Stimulated activated CD8-positive, alpha-beta memory T cell treated with anti-CD3 and anti-CD28 coated beads, Interleukin-7, amount 100 ng/mL, for 1 hour (primary cell): ENCODE measurements at places on chromosomes 7 and 10.

- DNase-seq = no peak
Measured at GRCh38 chr10:94630017-94630688, 53.4 kb upstream of the CYP2C18 start.

- no peak for DNase-seq
Measured at GRCh38 chr7:44163591-44163990, 22.5 kb upstream of the MYL7 start.

DNA sequence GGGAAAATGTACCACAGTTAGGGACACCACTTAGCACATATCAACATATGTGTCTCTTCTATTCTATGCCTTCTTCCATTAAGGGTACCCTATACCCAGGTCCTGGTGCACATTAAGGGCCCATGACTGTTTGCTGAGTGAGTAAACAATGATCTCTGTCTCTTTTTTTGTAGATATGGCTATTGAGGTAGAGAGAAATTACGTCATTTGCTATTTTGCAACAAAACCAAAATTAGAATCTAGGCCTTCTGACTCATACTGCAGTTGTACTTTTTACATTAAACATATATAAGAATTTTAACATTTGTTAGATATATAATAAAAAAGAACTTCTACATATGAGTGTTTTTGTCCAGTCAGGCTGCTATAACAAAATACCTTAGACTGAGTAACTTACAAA, 683.2 kb upstream of the LRRN3 start:
- no peak for DNase-seq

DNA sequence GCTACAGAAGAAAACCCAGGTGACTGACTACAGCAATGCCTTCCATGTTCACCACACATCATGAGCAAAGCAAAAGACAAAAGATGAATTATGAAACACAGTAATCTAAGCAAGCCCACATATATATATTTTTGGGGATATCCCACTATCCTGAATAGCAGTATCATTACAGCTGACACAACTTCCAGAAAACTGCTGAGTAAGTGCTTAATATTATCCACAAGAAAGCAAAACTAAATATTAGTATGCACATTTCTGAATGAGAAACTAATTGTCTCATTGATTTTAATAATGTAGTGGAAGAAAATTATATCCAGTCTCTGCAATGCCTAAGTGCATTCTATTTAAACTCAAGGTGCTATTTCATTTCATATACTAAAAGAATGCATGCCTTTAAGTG, 14.5 kb upstream of the SLC35G1 start:
- DNase-seq = no peak

GRCh38 chr7:74457007-74457406, 3.3 kb downstream of the GTF2IRD1 start:
- no peak for DNase-seq
